ENCODE measurements at places on chromosomes 4 and X.

GRCh38 chrX:150157291-150157690, 205.8 kb upstream of the MAMLD1 start:
- no peak for DNase-seq

- DNase-seq, result no peak
Measured at GRCh38 chrX:13115146-13115855, 70.9 kb upstream of the FAM9C start.

DNA sequence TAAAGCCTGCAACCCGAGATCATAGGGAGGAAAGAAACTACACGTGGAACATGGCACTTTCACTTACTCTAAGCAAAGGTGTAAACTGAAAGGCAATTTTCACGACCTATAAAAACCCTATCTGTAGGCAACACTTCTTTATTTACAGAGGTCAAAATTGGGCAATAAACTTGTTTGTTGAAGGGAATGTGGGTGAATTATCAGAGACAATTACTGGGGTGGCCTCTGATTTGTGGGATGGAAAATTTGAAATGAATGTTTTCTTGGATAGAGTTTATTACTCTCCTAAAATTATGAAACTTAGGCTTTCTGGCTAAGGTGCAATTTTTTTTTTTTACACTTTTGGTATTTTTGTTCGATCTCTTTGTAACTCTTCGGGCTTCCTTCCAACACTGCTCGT, 734.1 kb upstream of the TENM3 start:
- peak; percentile 40 for DNase-seq

DNA sequence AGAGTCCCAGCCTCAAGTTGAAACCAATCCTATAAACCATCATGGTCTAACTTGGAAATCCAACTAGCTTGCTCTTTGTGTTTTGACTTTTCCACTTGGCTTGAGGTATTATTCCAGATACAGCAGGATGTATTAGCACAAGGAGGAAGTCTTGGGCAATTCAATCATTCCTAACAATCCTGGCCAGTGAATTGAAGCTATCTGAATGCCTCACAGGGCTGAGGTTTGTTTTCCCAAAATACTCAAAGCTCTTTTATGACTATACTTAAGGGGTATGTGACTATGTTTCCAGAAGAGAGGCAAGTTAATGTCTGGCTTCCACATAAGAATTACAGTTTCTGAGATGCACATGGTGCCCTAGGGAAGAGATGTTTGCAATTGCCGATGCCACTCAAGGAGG, 66.8 kb upstream of the SH3RF1 start:
- DNase-seq, result no peak

GRCh38 chr4:97496298-97496873, 646.9 kb downstream of the STPG2 start:
- DNase-seq, result no peak

GRCh38 chrX:134764202-134764785, 106.0 kb upstream of the PLAC1 start:
- DNase-seq, result no peak

GRCh38 chrX:71053217-71053621, 14.9 kb downstream of the SNX12 start:
- no peak for DNase-seq

- peak; percentile 68 for DNase-seq
Measured at GRCh38 chr4:41281038-41281634, 24.4 kb downstream of the UCHL1 start.

GRCh38 chrX:147827070-147827469, 84.6 kb upstream of the FMR1 start:
- DNase-seq, result no peak

- no peak for DNase-seq
Measured at GRCh38 chrX:47093860-47094259, 15.6 kb downstream of the RGN start.

DNA sequence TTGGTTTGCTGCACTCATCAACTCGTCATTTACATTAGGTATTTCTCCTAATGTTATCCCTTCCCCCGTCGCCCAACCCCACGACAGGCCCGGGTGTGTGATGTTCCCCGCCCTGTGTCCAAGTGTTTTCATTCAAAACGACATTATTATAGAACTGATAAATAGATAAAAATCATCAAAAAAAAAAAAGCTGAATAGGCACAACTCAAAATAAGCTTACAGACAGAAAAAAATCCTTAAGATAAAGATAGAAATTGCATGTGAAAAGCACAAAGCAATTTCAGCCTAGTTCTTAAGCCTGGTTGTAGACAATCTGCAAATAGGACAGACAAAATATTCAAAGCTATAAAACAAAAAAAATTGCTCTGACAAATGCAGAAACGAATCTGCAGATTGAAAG, 142.9 kb upstream of the LNX1 start:
- no peak for DNase-seq

- no peak for DNase-seq
Measured at GRCh38 chrX:9471571-9471985, 6.7 kb downstream of the TBL1X start.

DNA sequence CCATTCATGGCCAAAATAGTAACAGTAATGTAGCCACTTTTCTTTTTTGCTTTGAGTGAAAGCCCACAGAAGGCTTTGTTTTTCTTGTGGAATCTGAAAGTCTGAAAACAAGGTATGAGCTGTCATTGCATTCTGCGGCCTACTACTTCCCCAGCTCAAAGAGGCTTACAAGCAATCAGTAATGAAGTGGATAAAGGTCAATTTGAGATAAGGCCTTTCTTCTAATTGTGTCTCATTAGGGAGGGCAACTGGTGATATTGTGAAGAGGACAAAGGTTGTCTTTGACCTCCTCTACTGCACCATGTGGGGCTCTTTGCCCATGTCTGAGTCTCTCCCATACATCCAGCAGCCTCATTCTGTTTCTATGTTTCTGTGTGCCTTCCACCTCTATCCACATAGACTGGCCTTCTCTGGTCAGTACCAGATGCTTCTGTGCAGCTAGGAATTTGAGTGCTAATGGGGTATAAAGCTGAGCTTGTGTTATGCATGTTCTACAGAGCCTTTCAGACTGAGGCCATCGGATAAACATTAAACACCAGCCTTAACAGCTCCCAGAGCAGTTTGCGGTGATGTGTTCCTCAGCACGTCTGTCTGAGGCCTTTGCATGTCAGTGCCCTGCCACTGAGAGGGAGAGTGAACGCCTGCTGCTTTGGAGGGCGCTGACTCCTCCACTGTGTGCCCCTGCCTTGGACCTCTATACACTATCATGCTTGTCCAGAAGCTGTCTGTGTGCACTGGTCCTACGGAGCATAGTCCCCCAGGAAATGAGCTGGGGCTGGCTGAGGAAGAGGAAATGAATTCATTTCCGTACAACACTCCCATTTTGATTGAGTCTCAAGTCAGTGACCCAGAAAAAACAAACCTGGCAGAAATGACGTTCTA, 80.2 kb downstream of the SH2D1A start:
- DNase-seq, result no peak

DNA sequence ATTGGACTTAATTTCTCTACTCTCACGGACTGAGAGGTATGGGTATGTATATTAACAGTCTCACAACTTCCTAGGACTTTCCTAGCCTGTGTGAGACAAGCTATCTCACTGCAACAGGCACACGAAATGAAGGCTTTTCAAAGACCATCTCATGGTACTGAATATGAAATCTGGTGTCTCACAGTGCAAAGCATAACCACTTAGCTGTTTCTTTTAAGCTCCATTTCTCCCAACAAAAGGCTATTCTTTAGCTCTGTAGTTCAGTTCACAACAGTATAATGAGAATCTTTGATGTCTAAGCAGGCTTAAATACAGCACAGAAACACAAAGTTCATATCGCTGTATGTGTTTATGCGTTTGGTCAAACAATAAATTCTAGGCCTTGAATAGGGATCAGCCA, 116.2 kb upstream of the PCDH18 start:
- no peak for DNase-seq

DNA sequence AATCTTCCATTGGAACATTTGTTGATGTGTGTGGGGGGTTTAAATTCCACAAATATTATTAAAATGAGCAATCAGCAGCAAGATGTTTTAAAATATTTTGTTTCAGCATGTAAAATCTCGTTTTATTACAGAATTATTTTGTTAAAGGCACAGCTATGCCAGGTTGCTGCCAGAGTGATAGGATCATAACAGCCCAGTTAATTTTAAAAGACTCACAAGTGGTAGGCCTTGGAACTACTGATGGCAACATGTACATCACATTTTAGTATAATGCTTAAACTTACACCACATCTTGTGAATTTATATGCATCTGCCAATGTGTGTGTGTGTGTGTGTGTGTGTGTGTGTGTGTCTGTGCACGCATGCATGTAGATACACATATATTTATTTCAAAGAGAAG, 97.8 kb upstream of the SPRY1 start:
- DNase-seq, result no peak

- DNase-seq, result no peak
Measured at GRCh38 chr4:1579001-1579900, 104.9 kb downstream of the FAM53A start.

DNA sequence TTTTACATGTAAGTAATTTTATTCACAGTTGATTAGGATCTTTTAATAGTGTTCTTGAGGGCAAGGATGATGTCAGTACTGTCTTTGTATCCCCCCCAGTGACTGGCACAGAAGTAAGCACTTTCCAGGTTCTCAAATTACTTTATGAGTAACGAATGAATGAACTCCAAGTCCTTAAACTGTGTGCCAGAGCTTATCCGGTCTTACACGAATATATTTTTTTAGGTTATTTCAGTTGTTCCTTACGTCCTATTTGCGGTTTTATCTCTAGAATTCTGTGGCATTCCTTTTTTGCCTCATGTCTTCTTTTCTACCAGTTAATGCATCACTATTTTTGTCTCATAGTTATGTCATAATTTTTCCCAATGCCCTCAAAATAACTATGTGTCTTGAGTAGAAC, 106.9 kb upstream of the MID1IP1 start:
- DNase-seq, result no peak

GRCh38 chr4:26321373-26322221, 783 bp downstream of the RBPJ start:
- DNase-seq, result peak; percentile 13
